ENCODE measurements at places on chromosomes 1 and 21.
A peak's percentile ranks its signal among the peaks of the same experiment; 100 is the strongest.

- no peaks in the 10 kb centered on the region for H3K36me3 ChIP-seq
- DNase-seq = no peak
- H3K27ac ChIP-seq = no peak overlapping the region
- H3K4me3 ChIP-seq = no peak overlapping the region
- H3K4me1 ChIP-seq = no peaks in the 10 kb centered on the region
These were observed 119.1 kb downstream of the PTPRU start for GRCh38 chr1:29355375-29355774.

DNA sequence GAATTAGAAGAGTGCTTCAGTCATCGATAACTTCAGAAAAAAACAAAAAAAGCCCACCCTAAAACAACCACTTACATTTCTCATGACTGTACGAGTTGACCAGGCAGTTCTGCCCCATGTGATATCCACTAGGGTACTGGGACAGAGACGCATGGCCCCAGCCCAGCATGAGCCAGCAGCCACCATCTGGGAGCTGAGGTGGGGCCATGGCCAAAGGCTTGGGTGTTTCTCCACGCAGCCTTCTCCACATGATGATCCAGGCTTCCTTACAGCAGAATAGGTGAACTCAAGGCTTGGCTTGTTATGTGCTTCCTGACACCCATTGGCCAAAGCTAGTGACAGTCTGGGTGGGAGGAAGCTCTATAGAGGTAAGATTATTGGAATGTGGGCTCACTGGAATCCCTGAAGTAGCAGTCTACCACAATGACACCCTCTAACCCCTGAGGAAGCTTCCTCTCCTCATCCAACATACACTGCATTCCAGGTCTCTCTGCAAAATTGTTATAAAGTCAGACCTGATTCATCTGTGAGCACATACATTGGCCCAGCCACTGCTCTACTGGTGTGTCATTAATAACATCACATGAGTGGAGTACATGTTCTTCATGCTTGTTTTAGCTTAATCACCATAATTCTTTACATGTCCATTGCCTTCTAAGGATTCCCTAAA is 66.3 kb upstream of the NTPCR start:
- no peaks in the 10 kb centered on the region for H3K27me3 ChIP-seq
- H3K36me3 ChIP-seq = no peaks in the 10 kb centered on the region
- H3K4me1 ChIP-seq = no peaks in the 10 kb centered on the region
- H3K4me3 ChIP-seq = no peak overlapping the region

DNA sequence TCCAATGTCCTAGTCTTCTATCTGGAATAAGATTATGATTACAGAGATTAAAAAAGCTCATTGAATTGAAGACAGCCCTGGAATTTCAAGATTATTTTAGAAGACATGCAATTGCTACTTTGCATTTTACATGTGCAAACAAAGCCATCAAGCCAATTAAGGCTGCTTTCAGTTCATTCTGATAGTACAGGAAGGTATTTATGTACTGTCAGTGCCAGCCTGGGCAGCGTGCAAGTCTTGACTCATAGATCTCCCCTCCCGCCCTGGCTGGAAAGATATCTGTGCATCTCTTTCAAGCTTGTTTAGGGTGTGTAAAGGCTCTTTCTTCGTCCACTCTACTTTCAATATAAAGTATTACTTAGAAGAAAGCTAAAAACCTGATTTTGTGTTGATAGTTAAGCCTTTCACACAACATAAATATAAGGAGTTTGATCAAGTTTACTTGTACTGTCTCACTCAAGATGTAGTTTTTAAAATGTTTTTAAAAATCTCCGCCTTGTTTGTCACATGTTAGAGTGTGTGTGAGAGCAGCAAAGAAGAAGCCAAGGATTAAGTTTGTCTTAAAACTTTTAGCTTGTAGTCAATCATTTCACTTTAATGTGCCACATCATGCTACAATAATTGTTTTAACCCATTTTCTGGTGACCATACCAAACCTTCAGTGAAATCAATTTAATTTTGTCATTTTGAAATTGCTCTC is 13.6 kb upstream of the LYPLAL1 start:
- no peak for DNase-seq
- H3K27me3 ChIP-seq = no peaks in the 10 kb centered on the region
- H3K4me1 ChIP-seq = no peaks in the 10 kb centered on the region
- H3K4me3 ChIP-seq = no peak overlapping the region
- H3K27ac ChIP-seq = no peak overlapping the region
- H3K36me3 ChIP-seq = no peaks in the 10 kb centered on the region

DNA sequence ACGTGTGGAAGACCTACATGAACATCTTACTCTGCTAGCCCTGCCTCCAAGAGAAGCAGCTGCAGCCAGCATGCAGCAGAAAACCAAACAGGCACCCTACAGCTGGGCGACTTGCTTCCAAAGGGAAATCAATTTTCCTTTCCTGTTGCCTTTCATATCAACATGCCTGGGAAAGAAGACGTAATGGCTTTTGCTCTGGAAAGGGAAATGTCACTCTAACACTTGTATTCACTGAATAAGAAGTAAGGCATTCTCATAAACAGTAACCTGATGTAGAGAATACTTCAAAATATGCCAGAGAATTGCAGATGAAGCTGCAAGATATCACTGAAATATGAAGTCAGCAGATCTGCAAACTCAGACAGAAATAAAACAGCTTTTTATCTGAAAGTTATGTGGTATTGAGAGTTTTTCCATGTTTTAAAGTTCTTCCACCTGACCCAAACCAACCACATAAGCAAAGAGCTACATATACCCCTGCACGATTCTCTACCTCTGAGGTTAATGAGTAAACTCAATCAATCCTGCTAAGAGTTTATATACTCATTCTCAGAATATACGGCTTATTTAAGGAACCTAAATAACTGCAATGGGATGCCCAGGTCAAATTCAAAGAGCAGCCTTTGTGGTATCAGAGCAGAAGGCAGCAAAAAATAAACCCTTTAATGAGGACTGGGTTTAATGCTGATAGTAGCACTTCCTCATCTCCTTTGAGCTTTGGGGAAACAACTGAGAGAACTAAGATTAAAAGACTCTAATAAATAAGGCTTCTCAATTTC is 150.9 kb downstream of the RERE start:
- DNase-seq = no peak
- H3K4me3 ChIP-seq = no peak overlapping the region
- H3K27ac ChIP-seq = peak overlapping the region; percentile 38
- H3K36me3 ChIP-seq = no peaks in the 10 kb centered on the region
- no peaks in the 10 kb centered on the region for H3K27me3 ChIP-seq

DNA sequence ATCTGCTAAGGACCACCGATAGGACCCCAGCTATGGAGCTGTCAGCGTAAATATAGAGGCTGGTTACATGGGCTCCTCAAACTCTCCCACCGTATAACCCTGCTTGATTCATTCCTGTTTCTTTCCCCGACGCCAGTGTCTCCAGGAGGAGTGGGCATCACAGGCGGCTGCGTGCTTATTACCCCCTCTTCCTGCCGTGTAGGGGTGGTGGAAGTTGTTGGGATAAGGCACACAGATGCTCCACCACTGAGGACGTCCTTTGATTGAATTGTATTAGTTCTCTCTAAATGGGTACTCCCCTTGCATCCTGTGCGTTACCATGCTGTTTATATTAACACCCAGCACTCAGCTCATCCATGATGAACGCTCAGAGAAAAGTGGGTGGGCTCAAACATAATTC is 104.6 kb downstream of the ZBTB18 start:
- H3K4me1 ChIP-seq = peaks cover 8% of the 10 kb centered on the region
- no peak overlapping the region for H3K4me3 ChIP-seq
- no peak for DNase-seq
- H3K27me3 ChIP-seq = no peaks in the 10 kb centered on the region
- no peak overlapping the region for H3K27ac ChIP-seq

DNA sequence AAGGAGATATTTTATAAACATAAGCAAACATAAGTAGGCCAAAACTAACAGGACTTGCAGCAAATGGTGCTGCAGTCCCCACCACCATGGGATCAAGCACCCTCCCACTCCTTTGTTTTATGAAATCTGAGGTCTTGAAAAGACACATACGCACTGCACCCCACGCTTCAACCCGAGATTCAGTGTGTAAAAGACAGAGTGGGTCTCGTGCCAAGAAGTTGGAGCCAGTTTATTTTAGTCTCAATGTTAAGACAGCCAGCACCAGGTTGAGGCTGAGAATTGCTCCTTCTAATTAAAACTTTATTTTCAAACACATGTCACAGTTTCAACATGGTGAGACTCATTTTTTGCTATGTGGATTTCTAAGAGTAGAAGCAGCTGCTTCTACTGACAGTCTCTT is 139.1 kb upstream of the TIAM1 start:
- H3K27ac ChIP-seq = no peak overlapping the region
- H3K36me3 ChIP-seq = no peaks in the 10 kb centered on the region
- H3K4me1 ChIP-seq = no peaks in the 10 kb centered on the region
- H3K27me3 ChIP-seq = no peaks in the 10 kb centered on the region
- DNase-seq = no peak

DNA sequence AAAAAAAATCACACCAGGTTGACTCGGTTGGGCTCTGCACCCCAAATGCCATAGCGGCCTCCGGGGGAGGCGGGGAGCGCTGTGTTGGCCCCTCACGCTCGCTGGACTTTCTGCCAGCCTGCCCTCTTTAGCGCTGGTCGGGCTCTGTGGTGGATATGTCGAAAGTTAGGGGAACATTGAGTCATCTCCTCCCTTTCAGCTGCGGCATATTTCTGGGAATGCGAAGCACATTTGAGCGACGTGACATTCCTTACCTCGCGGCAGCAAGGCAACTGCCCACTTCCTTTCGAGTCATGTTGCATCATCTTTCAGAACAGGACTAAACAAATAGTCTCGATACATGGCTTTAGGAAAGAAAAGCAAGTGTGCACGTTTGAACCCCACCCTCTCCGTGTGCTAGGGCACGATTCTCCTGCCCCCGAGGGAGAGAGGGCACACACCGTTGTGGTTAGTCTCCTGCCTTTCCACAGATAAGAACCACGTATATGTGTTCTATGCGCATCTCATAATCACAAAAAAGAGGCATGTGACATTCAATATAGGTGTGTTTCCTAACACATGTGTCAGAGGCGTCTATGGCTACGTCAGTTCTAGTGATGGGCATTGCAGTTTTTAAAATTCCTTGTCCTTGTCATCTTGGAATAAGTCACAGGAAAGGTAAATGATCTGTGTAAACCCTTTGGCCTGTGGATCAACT is 105.9 kb upstream of the SLC45A1 start:
- DNase-seq = no peak
- no peaks in the 10 kb centered on the region for H3K27me3 ChIP-seq
- no peak overlapping the region for H3K4me3 ChIP-seq
- peaks cover 5% of the 10 kb centered on the region for H3K4me1 ChIP-seq
- no peak overlapping the region for H3K27ac ChIP-seq
- no peaks in the 10 kb centered on the region for H3K36me3 ChIP-seq

GRCh38 chr1:8182034-8182761 is 135.7 kb upstream of the SLC45A1 start:
- no peaks in the 10 kb centered on the region for H3K27me3 ChIP-seq
- H3K4me3 ChIP-seq = no peak overlapping the region
- DNase-seq = peak; percentile 89
- H3K4me1 ChIP-seq = peaks cover 46% of the 10 kb centered on the region
- H3K27ac ChIP-seq = peak overlapping the region; percentile 90

DNA sequence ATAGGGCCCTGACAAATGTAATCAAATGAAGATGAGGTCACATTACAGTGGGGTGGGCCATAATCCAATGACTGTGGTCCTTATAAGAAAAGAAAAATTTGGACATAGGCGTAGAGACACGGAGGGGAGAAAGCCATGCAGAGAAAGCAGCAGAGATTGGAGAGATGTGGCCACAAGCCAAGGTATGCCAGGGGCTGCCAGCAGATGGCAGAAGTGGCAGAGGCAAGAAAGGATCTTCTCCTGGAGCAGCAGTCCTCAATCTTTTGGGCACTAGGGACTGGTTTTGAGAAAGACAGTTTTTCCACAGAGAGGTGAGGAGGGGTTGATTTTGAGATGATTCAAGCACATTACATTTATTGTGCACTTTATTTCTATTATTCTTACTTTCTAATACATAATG is 355.1 kb downstream of the NPHP4 start:
- H3K27me3 ChIP-seq = no peaks in the 10 kb centered on the region
- no peak overlapping the region for H3K4me3 ChIP-seq
- DNase-seq = peak; percentile 18

GRCh38 chr1:67211589-67212563 is 45.6 kb downstream of the IL23R start:
- H3K4me1 ChIP-seq = peaks cover 12% of the 10 kb centered on the region
- DNase-seq = peak; percentile 54
- no peak overlapping the region for H3K4me3 ChIP-seq
- no peaks in the 10 kb centered on the region for H3K27me3 ChIP-seq
- no peak overlapping the region for H3K27ac ChIP-seq

GRCh38 chr1:64173336-64173940 is 30.0 kb upstream of the UBE2U start:
- peak; percentile 65 for DNase-seq
- no peak overlapping the region for H3K4me3 ChIP-seq
- H3K27me3 ChIP-seq = no peaks in the 10 kb centered on the region

- H3K36me3 ChIP-seq = no peaks in the 10 kb centered on the region
- H3K27ac ChIP-seq = no peak overlapping the region
- H3K4me3 ChIP-seq = no peak overlapping the region
- H3K27me3 ChIP-seq = no peaks in the 10 kb centered on the region
- H3K4me1 ChIP-seq = no peaks in the 10 kb centered on the region
- DNase-seq = no peak
These were observed 35.4 kb downstream of the SELL start for GRCh38 chr1:169676001-169676400.

DNA sequence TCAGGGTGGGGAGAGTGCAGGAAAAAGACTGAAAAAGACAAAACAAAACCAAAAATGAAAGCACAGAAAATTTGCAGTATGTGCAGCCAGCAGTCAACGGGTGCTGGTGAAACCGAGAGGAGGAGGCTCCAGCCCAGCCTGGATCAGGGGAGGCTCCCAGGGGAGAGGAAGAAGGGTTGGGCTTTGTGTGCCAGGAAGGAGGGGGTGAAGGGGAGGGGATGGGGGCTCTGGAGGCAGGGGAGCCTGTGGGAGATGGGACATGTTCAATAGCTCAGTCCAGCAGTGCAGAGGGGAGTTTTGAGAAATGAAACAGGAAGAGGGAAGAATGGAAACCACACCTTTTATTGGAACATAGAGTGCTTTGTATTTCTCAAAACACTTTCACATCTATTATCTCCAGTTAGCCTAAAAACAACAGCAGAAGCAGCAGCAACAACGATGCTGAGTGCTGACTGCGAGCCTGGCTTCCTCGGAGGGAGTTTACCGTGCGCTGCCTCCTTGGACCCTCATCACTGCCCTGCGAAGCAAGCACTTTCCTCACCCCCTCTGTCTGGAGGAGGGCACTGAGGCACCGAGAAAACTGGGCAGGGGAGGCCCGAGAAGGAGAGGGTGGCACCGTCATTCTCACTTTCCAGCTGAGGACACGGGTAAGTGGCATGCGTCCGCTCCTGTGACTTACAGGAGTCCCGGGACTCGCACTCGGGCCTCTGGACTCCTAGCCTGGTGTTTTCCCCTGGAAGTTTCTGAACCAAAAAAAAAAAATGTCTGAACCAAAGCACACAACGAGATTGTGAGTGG is 62.9 kb downstream of the MDM4 start:
- no peaks in the 10 kb centered on the region for H3K36me3 ChIP-seq
- H3K4me1 ChIP-seq = peaks cover 5% of the 10 kb centered on the region
- H3K4me3 ChIP-seq = no peak overlapping the region
- no peaks in the 10 kb centered on the region for H3K27me3 ChIP-seq

All from body of pancreas (tissue), 4 donors.